Hematopoietic multipotent progenitor cell treated with erythropoietin and hydrocortisone succinate and interleukin-3 and kit ligand, for 4 days (in vitro differentiated cells): ENCODE measurements at places on chromosomes 5 and 9.
A peak's percentile ranks its signal among the peaks of the same experiment; 100 is the strongest.

- DNase-seq, result no peak
Observed at GRCh38 chr5:132497488-132497997, 7.0 kb upstream of the IRF1 start.

- no peak for DNase-seq
Observed at GRCh38 chr9:137723783-137724445, 105.1 kb downstream of the EHMT1 start.

DNA sequence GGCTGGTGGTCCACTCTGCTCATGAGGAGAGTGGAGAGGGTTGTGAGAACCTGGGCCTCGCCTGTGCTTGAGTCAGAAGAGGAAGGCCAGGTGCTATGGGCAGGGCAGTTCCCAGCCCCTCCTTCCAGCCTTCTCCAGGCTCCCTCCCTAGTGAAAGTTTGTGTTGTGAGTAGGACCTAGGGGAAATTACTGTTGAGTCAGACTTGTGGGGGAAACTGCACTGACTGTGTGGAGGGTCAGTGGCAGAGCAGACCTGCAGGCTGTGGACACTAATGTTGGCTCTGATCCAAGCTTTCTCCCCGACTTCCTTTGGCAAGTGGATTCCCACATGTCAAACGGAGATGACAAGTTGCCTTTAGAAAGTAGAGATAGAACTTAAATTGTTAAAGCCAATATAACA, 102.6 kb downstream of the ARHGAP26 start:
- no peak for DNase-seq

- DNase-seq, result peak; percentile 60
Observed at GRCh38 chr5:89343666-89344065, 460.7 kb upstream of the MEF2C start.

GRCh38 chr5:87311405-87312279, 44.0 kb downstream of the RASA1 start:
- no peak for DNase-seq

GRCh38 chr5:10323588-10324488, 16.1 kb upstream of the CMBL start:
- peak; percentile 72 for DNase-seq

- no peak for DNase-seq
Observed at GRCh38 chr5:135114759-135115158, 80.7 kb upstream of the PITX1 start.

- DNase-seq, result no peak
Observed at GRCh38 chr9:125492719-125493118, 214.3 kb downstream of the MAPKAP1 start.

DNA sequence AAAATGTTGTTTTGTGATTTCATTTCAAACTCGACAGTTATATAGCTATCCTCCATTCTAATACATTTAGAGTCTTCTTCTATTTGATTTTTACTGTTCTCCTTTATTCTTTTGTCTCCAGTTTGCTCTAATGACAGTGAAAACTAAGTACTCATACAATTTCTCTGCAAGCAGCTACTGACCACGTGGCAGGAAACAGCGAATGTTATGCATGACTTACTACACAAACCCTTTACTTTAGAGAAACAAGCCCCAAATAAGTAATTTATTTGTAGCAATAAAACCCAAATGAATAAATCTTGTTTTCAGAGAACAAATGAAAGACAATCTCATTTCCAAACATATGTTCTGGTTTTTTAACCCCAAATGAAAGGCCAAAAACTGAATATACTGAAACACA, 41.9 kb downstream of the CDH6 start:
- DNase-seq, result no peak

DNA sequence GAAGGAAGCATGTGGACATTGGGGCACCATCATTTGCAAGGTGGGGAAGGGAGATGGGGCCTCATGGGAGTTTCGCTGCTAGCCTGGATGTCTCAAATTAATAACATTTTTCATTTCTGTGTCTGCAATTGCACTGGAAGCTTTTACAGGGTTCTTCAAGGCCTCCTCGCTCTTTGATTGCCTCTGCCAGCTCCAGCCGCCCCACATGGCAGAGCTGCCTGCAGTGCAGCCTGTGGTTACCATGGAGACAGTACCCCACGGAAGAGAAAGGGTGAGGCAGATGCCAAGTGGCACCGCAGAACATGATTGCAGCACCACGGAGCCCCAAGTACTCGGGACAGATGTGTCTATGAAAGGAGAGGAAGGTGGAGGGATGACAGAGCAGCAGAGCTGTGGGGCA, 25.4 kb downstream of the CTNND2 start:
- DNase-seq, result no peak

DNA sequence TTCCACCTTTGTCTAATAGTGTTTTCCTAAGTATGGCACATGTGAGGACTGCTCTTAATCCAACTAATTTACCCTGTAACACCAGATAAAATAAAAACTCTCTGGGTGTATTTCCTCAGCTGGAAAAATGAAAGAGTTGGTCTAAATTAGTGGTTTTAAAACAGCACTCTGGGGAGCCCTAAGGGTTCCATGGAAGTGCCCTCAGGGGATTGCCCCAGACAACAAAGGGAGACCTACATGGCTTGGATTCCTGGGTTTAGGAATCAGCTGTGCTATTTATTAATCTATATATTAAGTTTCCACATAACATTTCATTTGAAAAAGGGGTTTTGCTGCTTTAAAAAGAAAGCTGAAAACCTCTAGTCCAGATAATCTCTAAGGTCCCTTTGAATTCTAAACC, 20.2 kb downstream of the ADAMTS6 start:
- DNase-seq, result no peak

DNA sequence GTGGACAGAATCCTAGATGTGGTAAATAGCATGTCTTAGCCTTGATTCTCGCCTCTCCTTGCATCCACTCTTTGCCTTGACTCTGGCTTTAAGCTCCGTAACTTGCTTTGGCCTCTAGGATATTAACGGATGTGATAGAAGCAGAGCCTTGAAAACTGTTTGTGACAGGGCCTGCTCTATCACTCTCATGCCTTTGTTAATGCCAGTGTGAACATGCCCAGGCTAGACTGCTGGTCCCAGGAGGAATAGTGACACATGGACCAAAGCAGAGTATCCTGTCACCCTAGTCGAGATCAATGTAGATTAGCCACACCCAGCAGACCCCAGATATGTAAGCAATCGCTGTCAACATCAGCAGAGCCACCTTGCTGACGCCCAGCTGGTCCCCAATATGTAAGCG, 109.9 kb upstream of the C9orf72 start:
- no peak for DNase-seq

DNA sequence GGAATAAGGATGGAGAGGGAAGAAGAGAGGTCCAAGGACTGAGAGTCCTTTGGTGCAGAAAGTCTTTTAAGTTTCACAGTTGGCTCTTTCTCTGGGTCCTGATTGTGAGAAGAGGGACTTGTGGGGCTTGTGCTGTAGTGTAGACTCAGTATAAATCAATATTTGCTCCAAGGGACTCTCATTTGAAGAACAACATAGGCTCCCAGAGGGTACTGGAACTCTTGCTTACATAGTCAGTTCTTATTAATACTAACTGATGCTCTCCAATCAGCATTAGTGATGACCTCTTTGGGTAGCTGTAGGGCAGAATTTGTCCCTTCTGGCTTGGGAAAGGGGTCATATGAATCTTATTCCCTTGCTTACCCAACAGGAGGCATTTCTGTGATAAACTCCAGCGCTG, 62.5 kb upstream of the CXCL14 start:
- no peak for DNase-seq

DNA sequence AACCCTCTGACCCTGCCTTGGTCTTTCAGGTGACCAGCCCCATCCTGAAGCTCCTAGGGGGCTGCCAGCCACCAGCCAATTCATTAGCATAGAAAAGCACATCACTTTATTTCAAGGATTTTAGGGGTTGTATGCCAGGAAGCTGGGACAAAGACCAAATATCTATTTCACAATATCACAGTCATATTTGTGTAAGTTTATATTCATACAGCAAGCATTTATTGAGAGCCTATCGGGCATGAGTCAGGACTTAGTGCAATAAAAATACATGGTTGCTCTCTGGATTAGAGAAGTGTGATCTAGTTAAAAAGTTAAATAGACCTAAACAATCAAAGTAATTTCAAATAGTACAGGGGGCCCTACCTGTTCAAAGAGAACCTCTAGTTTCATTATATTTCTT, 113.8 kb downstream of the ERCC6L2 start:
- DNase-seq, result no peak

DNA sequence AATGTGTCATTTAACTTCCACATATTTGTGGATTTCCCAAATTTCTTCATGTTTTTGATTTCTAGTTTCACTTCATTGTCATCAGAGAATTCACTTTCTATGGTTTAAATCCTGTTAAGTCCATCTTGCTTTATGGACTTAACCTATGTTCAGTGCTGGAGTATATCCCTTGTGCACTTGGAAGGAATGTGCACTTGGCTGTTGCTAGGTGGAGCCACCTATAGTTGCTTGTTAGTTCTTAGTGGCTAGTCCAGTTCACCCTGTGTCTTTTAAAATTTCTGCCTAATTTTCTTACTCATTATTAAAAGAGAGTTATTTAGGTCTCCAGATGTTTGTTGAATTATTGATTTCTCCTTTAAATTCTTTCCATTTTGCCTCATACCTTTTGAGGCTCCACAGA, 1472.5 kb upstream of the CDH6 start:
- DNase-seq, result no peak

- DNase-seq, result no peak
Observed at GRCh38 chr5:149759986-149760853, 30.1 kb downstream of the PPARGC1B start.

DNA sequence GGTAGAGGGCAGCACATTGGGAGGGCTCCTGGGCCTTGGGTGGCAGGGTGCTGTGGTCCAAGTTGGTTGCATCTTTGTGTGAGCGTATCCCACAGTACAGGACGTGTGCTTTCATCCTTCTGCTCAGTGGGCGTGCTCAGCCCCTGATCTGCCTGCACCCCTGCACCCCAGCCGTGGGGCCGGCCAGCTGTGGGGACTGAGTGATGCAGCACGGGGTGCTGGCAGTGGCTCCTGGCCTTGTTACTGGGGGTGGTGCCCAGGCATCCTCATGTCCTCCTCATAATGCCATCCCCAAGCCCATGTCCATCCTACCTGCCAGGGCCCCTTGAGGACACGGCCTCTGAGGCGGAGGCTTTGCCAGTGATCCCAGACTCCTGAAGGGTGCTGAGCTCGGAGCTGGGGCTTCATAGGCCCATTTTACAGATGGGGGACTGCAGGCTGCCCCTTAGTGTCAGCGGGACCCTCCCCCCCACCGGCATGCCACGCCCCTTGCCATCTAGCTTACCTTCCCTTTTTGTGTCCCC, 100.7 kb downstream of the PHF2 start:
- DNase-seq, result no peak

GRCh38 chr5:172640822-172641358, at the start of gene NEURL1B:
NEURL1B (plus strand) TSS chr5:172641263; CDS start chr5:172641407, 144 bp downstream.
- DNase-seq, result peak; percentile 89

GRCh38 chr5:124655921-124656511, 90.4 kb downstream of the ZNF608 start:
- peak; percentile 90 for DNase-seq

DNA sequence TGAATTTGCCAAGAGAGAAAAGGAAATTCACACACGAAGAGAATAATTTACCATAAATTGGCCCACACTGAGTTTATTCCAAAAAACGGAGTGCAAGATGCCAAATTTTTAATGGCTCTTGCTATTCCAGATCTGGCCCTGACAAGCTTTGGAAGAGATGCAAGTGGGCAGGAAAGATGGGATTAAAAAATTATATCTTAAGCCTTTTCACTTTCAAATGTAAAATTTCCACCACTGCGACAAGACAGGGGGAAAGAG, 352.4 kb downstream of the GLIS3 start:
- DNase-seq, result no peak

DNA sequence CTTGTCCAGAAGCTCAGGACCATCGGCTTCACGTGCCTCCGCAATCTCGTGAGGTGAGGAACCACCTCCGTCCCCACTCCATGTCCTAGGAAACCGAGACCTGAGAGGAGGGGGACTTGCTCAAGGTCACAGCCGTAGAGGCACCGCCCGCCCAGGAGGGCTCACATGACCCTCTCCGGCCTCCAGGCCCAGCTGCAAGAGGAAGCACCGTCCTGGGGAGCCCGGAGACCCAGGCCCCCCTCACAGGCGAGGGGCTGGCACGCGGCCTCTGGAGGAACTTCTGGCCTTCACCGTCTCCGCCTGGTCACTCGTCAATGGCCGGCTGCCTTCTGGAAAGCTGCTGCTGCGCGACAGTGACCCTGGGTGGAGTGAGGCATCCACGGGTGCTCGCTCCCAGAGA, 24.2 kb downstream of the FAM78A start:
- no peak for DNase-seq

DNA sequence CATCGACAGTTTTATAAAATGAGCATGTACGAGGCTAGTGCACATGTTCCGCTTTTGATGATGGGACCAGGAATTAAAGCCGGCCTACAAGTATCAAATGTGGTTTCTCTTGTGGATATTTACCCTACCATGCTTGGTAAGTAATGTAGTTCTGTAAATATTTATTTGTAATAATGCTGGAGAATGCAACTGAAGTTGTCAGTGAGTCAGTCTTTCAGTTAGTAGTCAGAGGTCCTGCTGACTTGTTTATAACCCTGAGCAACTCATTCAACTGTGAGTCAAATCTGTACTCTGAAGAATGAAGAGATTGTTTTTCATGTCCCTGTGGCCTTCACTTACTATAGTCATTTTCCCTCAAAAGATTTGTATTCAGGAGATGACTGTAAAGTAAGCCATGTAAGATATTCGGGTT, 28.4 kb upstream of the GPR150 start:
- no peak for DNase-seq

- DNase-seq, result no peak
Observed at GRCh38 chr5:110832683-110833082, 93.9 kb downstream of the SLC25A46 start.

DNA sequence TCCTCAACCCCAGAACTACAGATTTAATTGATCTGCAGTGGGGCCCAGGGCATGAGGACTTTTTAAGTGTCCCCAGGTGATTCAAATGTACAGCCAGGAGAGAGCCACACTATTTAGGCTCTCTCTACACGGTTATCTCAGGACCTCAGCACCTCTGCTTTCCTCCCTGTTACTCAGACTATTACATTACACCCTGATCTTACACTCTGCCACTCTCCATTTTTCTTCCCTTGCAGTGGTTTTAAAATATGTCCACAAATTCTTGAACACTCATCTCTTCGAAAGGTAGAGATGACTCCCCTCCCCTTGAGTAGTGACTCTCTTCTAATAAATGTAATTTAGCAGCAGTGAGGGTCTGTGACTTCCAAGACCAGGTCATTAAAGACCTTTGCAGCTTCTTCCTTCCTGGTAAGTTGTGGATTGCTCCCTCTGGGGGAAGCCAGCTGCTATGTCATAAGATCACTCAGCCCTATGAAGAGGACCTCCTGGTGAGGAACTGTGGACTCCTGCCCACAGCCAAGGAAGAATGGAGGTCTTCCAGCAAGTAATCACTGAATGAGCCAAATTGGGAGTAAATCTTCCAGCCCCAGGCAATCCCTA, 87.5 kb upstream of the SSBP2 start:
- peak; percentile 86 for DNase-seq

- DNase-seq, result no peak
Observed at GRCh38 chr9:121778252-121779225, 127.1 kb downstream of the DAB2IP start.

DNA sequence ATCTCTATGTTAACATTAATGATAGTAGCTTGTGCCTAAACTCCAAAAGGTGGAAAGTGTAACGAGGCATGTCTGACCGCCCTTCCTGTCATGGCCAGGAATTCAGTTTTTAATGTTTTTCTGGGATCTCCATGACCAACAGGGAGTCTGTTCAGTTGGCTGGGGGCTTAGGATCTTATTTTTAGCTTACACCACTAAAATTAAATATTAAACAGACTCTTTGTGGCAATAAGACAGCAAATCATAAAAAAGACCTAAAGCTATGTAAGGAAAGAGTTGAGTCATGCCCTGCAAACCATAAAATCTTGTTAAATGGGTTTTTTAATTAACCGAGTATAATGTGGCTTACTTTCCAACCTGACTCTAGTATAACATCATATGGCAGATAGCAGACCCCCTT, 247.8 kb downstream of the DIRAS2 start:
- DNase-seq, result no peak
